ENCODE measurements at places on chromosomes 4 and X.

GRCh38 chr4:2262944-2263250, 988 bp upstream of the MXD4 start:
- DNase-seq, result no peak

GRCh38 chr4:181161669-181162068, 1081.5 kb upstream of the TENM3 start:
- DNase-seq, result no peak

DNA sequence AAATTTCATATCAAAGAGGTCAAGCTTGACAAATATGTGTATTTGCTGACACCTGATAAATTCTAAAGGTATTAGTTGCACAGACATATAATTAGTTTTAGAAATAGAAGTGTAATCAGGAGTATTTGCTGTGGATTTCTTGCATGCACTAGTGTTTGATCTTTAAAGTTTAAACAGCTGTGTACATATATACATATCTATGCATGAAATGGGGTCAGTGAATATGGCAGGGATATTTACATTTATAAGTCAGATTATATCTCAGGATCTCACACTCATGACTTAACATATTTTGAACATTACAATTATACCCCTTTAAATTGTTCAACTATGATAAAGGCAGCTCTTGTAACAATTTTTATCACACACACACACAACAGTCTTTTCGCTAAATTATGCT, 547.4 kb upstream of the ACTRT1 start:
- no peak for DNase-seq

DNA sequence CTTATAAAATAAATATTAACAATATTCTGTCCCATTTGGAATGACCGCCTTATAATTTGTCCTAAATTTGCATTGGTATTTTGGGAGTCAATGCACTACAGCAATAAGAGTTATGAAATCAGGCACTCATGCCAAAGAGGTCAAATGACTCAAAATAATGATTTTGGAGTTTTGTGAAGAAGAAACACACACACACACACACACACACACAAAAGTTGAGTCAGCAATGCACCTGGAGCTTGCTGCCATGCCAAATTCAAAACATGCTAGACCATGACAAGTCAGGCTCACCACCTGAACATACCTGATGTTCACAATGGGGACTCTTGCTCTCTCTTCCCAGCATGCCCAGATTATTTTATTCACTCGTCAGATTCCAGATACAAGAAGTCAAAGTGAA, 56.7 kb downstream of the PROM1 start:
- DNase-seq, result no peak

GRCh38 chrX:136128743-136129142, 18.6 kb upstream of the FHL1 start:
- no peak for DNase-seq

- no peak for DNase-seq
These were observed 363.0 kb downstream of the FAT4 start for GRCh38 chr4:125677665-125678307.

GRCh38 chr4:24497221-24497620, 87.1 kb downstream of the DHX15 start:
- DNase-seq, result no peak

- no peak for DNase-seq
These were observed 69.1 kb downstream of the PPP2R2C start for GRCh38 chr4:6403400-6403685.

Measured in stimulated activated CD4-positive, alpha-beta T cell treated with anti-CD3 and anti-CD28 coated beads, Interleukin-15, amount 100 ng/mL, for 1 hour (primary cell).